ENCODE measurements at places on chromosomes 6 and 20. TPM values are rescaled to one million over a fixed set of nuclear protein-coding genes. Genes with fewer than 3 reads are reported as not detected.

DNA sequence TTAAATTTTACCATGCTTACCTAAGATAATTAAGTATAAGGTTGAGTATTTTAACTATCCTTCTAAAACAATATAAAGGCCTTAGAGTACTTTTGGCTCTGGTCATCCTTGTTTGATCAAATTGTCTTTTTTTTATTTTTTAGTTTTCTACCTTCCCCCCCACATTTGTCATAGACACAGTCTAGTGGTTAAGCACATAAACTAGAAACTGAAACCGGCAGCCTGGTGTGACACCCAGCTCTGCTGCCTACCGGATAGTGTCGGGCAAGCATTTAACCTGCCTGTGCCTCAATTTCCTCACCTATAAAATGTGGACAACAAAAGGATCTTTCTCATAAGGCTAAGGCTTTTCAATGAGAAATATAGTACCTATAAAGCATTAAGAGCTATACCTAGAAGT lies 21.6 kb upstream of the TULP4 start:
- no peak for DNase-seq

GRCh38 chr6:5303682-5304081 lies 42.4 kb downstream of the FARS2 start:
- no peak for DNase-seq

DNA sequence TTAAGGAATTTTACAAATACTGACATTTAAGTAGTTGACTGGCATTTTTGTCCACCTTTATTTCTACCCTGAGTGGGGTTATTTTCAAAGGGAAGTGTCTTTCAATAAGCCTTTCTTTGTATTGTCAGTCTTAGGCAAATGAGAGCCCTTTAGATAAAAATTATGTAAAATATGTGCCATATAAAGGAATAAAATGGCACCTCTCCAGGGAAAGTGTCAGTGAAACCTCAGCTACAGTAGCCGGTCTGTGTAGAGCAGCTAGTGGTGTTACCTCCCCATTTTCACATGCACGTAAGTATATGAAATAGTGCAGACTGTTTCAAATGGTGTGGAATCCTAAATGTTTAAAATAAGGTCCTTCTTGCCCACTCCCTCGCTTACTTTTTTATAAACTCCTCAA lies 5.0 kb downstream of the FAM217B start:
- DNase-seq = no peak

- DNase-seq = no peak
Observed at GRCh38 chr6:125764121-125764671, 14.8 kb downstream of the HEY2 start.

DNA sequence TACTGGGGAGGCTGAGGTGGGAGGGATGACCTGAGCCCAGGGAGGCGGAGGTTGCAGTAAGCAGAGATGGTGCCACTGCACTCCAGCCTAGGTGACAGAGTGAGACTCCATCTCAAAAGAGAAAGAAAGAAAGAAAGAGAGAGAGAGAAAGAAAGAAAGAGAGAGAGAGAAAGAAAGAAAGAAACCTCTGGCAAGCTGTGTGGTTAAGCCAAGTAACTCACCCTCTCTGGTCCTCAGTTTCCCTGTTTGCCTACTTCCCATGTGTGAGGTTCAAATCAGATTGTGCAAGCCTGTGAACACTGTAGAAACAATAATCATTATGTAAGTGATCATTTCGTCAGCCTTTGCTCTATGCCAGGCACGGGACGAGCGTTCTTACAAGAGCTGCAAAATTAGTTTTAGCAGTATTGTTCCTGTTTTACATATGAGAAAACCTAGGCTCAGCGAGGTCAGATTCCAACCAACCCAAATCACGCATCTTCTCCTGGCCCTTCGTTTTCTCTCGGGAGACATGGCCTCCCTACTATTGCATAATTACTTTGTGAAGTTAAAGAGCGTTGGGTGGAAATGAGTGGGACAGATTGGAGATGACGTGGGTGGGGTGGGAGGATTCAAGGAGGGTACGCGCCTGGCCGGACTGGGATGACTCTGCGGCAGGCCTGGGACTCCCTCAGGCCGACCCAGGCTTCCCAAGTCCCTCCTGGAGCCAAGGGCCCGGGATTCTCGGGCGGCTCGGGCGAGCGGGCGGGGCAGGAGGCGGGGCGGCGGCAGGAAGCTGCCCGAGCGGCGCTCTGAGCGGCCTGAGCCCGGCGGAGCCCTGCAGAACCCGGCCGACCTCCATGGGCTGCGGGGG lies at the start of gene SNX21:
Gene SNX21, plus strand, starts transcription at position 770 of the 853 bp plus-strand sequence. CDS start 121 bp downstream, outside the sequence.
- DNase-seq = peak; percentile 90

DNA sequence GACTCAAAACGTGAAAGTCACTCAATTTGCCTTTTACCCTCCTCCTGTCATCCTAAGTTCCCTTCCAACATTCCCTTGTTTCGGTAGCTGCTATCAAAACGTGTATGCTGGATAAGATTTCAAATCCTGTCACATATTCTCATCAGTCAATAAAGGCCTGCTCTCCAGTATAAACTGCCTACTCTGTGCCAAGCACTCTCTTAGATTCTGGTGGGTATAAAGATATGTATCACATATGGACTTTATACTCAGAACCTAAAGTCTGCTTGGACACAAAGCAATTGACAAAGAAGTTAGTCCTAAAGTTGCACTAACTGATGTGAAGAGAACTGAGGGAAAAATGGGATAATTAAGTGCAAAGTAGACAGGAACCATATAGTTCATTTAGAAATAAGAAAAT lies 476.6 kb upstream of the MARCKS start:
- DNase-seq = no peak

- no peak for DNase-seq
Observed at GRCh38 chr6:84019141-84019841, 14.3 kb upstream of the MRAP2 start.

Gene NMBR
- total RNA-seq = 0.09 TPM

Gene OOEP
- total RNA-seq = not detected
